Esophagus (tissue), 2 donors: ENCODE measurements at places on chromosomes 7 and 10. TPM values are rescaled to one million over a fixed set of nuclear protein-coding genes. Genes with fewer than 3 reads are reported as not detected.

The CCT6A gene
- polyA plus RNA-seq = 157 TPM

The CALML3 gene
- polyA plus RNA-seq = 224 TPM

The PLXDC2 gene
- polyA plus RNA-seq = 11.9 TPM

The INMT gene
- polyA plus RNA-seq = 4.5 TPM

The LRGUK gene
- polyA plus RNA-seq = 0.09 TPM

The STRIP2 gene
- 1.0 TPM for polyA plus RNA-seq
